ENCODE measurements at places on chromosomes 7 and 10.

DNA sequence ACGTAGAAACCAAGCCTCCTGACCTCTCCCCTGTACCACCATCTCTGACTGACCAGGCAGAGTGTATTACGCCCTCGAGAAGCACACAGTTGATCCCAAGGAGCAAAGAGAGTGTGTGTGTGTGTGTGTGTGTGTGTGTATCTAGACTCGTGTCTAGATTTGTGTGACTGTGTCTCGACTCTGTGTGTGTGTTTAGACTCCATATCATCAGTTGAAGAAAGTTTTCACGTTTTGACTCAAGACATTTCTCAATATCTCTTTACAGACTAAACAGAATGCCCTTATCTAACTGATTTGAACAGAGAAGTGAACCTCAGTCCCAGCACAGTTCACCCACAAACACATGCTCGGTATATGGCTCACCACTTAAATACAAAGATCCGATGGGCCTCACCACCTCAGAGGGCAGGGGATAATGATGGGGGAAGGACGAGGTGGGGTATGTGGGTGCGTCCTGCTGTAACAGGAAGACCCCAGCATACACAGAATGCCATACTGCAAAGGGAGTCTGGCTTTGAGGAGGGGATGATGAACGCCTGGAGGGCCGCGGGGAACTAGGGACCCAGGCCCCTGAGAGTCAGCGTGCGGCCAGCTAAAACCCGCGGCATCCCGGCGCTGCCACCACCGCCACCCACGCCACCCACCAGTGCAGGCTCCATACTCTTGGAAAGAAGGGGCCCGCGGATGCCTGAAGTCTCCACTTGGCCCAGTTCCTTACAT is 780 bp downstream of the ALDH18A1 start:
- peak; percentile 11 for DNase-seq

DNA sequence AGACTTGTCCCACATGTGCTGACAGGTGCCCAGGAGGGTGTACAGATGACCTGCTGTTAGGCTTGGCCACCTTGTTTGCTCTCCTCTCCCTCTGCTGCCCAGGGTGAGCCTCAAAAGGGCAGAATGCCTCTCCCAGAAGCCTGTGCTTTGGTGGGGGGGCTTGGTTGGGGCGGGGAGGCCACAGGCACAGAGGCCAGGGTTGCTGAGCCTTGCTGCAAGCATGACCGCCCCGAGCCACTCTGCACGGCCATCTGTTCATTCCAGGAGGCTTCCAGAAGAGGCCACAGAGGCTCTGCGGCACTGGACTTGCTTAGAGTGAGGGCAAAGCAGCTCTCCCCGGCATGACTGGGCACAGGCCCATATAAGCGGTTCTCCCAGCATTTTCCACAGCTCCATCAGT is 190.8 kb downstream of the GLRX3 start:
- DNase-seq, result no peak

GRCh38 chr10:49050906-49051305 is 64.4 kb downstream of the VSTM4 start:
- DNase-seq, result no peak

DNA sequence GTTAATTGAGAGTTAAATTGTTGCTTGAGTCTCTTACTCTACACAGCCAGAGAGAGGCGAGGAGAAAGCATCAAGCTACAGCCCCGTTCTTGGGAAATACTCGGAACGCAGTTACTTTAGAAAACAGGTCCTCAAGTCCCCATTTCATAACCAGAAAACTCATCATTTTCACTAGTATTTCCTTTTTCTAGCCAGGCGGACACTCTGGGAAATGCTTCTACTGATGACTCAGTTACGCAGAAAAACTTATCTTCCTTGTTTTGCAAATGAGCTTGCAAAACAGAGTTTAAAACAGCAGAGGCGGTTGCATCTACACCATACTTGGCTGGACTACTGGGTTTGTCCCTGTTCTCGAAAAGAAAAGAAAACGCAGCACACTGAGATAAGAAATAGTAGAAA is 111.4 kb upstream of the FGFR2 start:
- no peak for DNase-seq

DNA sequence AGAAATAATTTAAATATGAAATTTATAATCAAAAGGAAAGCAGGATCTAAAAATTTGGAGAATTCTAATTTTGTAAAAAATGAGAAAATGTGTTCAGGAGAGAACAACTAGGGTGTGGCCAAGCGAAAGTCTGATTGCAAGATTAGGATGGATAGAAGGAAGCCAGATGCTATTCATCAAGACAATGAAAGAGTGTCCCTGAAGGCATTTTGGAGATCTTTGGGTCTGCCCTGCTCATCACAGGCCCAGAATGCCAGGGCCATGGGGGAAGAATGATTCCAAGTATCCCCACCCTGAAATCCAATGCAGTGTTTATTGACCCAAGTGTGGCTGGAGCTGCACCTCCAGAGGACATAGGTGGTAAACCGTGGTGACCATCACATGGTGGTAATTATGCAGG is 724.0 kb upstream of the FZD8 start:
- no peak for DNase-seq

GRCh38 chr10:61633665-61634064 is 29.1 kb upstream of the CABCOCO1 start:
- no peak for DNase-seq

- DNase-seq, result peak; percentile 80
Measured at GRCh38 chr7:99094401-99094800, 49.5 kb downstream of the SMURF1 start.

- no peak for DNase-seq
Measured at GRCh38 chr7:70700941-70701425, 431.0 kb upstream of the GALNT17 start.

GRCh38 chr7:146961617-146962016 is 845.0 kb downstream of the CNTNAP2 start:
- peak; percentile 53 for DNase-seq

DNA sequence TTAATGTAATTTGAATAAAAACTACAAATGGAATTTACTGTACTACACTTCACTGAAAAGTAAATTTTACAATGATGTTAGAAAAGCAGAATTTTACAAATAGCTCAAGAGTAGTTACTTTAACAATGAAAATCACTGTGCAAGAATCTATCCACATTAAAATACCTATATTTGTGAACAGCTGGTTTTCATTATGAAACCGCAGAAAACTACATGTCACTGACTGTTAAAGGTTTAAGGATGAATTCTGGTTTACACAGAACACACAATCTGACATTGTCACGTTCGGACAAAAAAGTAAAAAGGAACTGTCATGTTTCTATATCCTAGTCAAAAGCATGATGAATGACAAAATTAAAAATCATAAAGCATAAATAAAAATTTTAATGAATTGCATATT is 415.3 kb upstream of the PRKCQ start:
- DNase-seq, result no peak

DNA sequence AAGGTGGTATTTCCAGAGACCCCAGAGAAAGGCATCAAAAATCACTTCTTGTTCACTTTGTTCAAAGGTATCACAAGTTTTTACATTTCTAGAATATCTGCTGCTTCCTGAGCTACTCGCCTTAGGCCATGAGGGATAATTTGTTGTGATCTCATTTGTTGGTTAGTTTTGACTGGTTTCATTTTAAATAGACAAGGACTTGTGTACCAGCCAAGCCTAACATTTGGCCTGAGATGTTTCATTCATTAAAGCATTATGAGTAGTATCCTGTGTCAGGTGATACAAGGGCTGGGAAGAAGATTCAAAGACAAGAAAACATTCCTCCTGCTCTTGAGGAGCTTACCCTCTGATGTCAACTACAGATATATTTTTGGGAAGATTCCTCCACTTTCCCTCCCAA is 170.3 kb upstream of the FAM171A1 start:
- no peak for DNase-seq

DNA sequence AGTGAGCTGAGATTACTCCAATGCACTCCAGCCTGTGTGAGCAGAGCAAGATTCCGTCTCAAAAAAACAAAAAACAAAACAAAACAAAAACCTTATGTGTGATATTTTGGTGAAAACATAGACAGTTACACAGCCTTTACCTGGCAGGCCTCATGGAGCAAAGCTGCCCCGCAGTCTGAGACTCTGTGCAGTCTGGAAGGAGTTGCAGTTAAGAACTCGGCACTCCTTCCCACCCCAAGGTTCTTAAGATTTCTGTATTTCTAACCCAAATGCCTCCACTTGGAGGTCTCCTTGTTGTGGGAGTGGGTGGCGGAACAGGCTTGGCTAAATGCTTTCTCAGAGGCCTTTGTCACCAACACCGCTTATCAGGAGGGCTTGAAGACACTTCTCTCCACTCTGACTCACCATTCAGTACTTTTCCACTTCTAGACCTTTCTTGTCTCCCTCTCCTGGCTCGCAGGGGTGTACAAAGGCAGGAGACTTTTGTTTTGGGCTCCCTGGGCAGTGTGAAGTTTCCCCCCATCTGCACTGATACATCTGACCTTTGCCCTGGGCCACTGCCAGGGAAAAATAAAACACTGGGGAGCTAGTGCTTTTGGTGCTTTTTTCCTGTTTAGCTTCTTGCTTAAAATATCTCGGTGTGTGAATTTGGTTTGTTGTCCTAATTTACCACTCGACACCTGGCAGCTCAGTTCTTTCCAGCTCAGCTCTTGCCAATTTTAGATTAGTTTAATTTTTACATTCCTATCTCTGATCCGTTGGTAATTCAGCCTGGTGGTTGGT is 51.3 kb upstream of the MAGI2 start:
- DNase-seq, result no peak

DNA sequence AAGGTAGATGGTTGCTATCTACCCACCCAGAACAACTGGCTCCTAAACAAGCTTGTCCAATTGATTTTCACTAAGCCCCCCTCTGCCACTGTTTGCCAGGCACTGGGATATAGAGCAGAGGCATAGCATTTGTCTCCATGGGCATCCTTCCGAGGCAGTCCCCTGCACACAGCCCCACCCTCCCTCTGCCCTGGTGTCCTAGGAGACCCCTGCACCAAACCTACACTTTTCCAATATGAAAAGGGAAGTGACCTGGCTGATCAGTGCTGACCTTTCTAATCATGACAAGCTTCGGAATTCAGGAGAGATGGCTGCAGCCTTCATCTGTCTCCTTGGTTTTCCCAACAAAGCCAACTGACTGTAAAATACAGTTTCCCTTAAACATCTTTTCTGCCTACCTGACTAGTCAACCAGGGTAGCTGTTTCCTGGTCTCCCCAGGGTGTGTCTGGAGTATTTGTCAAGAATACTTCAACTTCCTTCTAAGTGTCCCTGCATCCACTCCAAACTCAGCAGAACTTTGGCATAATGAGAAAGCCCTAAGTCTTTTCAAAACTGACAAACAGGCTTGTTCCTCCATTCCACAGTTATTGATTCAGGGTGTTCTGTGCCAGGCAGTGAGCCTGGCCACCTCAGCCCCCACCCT is 7.6 kb upstream of the SLC18A3 start:
- DNase-seq, result no peak

- DNase-seq, result no peak
Measured at GRCh38 chr10:113052076-113052830, 102.2 kb downstream of the TCF7L2 start.

DNA sequence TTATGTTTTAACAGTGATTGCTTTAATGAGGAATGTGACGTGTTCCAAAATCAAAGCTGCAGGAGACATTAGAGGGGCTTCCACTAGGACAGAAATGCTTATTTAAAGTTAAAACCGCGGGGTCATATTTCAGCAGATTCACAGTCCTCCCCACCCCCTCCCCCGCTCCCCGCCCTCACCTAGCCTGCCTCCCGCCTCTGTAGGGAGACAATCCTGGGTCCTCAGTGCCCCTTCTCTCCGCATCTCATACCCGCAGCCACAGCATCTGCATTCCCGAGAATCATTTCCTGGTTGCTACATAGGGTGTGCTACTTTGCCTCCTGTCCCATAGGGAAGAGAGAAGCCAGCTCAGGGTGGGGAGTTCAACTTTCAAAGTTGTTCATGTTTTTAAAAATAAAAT is 3.1 kb upstream of the DRGX start:
- DNase-seq, result no peak

GRCh38 chr10:97898429-97898828 is 48.8 kb downstream of the GOLGA7B start:
- peak; percentile 20 for DNase-seq

DNA sequence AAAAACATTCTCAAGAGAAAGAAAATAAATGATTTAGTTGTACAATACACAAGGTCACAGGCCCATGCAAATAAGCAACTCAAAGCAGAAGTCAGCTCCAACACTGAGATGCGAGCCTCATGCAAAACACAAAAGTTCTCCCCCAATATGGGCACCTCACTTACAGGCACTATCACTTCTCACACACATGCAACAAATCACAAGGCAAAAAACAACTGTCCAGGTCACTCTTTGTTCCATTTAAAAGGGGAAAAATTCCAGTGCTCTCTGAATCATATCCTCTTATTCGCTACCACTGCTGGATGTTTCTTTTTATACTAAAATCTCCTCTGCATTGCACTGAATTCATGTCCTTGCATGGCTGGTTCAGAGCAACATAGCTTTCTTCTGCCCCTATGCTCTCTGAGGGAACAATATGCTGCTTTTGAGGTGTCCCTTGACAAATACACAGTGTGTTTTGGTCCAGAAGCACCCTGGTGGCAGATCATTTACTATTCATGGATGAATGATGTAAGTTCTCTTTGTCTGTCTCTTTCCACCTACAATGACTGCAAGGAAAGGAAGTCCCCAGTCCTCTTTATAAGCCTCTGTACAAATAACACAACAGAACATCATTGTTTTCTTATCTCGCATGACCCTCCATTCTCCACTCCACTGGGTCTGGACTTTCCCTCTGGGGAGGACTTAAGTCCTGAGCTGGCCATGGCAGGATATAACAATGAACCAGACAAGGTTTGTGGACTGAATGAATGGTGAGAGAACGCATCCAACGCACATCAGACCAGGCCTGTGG is 85.4 kb upstream of the GSDME start:
- DNase-seq, result no peak

- no peak for DNase-seq
Measured at GRCh38 chr7:156993021-156993924, 17.2 kb downstream of the MNX1 start.

DNA sequence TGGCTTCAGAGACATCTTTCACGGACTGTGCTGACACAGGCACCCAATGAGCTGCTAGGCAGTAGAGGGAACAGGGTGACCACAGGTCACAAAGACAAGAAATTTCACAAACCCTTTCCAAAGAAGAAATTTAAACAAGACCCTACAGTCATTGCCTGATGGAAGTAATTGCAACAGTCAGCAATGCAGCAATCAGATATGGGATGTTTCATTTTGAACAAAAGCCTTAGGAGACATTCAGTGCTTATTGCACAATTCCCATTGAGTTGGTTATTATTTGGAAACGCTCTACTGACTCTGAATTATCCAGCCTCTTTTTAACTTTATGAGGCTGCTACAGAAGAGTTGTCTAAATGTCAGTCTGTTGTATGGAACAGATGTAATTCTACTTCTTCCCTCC is 85.5 kb downstream of the ETV1 start:
- DNase-seq, result no peak

GRCh38 chr10:28293236-28294168 is 9.4 kb downstream of the MPP7 start:
- peak; percentile 82 for DNase-seq

GRCh38 chr10:128557149-128557710 is 431.0 kb upstream of the MKI67 start:
- no peak for DNase-seq

DNA sequence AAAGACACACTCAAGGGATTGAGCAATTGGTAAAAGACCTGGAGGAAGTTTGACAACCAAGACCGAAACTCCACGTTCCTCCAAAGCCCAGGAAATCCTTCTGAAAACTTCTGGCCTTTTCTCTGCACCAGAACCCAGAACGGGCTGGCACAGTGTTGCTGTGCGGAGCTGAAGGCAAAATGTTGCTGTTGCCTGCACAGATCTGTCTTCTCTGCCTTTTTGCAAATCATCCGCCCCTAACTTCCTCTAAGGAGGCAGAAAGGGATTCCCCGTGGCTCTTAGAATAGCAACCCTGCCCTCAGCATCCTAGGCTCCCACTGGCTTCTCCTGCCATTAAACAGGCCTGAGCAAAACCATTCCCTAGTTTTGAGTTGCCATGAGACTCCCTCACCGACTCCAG is 44.9 kb downstream of the FIGNL1 start:
- no peak for DNase-seq

Data from NCI-H2171 treated with DMSO at 0.1 percent for 48 hours (cell line).